ENCODE measurements at places on chromosomes 2 and 18.

- DNase-seq = peak; percentile 32
Observed at GRCh38 chr2:109171444-109172334, 42.7 kb downstream of the SH3RF3 start.

DNA sequence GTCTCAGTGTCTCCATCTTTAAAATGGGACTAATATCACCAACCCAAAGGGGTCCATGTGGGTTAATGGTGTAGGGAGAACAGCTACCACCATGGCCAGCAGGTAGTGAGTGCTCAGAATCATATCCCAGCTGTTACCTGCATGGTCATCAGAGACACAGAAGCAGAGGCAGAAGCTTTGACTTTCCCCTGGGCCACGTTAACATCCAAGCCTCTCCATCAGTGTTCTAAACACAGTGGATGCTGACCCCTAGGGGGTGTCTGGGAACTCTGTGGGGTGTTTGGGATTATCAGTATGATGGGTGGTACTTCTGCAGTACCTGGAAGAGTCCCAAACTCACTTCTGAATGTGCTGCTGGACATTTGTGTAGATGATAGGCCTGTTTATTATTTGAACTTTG lies 93.6 kb downstream of the GYPC start:
- DNase-seq = no peak

DNA sequence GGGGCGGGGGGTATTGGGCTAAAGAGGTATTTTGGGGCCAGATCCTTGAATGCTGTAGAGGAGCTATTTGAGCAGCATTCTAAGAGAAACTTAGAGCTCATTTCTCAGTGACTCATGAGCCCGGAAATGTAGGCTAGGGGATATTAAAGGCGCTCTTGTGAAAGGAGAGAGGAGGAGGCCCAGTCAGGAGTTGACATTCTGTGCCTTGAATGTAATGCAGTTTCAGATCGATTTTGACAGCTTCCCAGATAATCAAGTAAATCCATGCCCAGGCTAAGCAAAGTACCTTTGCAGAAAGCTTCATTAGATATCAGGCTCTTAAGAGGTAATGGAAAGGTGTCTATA lies 1.5 kb downstream of the CAB39 start:
- DNase-seq = peak; percentile 80

DNA sequence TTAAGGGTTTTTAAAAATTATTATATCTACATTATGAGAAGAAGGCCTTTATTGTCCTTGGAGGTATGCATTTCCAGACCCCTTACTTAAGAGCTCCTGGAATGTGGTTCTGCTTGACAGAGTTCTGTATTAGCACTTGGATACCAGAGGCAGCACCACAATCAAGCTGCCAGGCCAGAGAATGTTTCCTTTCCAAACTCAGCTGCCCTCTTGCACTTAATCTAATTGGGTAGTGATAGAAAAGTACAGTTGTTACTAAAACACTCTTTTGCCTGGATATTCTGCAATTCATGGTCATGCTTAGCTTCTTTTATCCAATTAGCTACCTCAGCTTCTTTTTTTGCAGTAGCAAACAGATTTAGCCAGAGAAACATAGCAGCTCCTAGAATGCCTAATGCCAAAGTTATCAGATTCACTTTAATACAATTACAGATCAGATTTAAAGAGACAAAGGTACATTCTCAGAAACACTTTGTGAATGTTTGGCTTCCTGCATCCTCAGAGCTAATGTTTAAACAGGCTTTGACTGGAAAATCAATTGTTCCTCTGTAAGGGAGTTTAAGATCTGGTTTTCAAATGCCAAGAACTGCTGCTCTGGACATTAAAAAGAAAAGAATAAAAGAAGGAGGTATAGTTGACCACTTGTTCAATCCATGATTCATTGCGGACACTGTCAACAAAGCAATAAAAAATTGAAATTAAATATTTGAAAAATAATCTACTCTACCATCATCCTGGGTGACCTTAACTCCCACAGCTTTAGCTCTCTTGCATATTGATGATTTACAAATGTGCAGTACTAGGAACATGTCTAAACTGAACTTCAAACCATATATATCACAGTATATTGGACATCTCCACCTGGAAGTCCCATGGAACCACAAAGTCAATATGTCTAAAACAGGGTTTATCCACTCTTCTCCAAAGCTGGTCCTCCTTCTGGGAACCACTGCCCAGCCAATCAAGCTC lies 12.8 kb downstream of the NOSTRIN start:
- DNase-seq = no peak

- no peak for DNase-seq
Observed at GRCh38 chr2:188975497-188976102, 1.4 kb downstream of the COL3A1 start.

- no peak for DNase-seq
Observed at GRCh38 chr2:3662239-3662638, 4.2 kb downstream of the ALLC start.

DNA sequence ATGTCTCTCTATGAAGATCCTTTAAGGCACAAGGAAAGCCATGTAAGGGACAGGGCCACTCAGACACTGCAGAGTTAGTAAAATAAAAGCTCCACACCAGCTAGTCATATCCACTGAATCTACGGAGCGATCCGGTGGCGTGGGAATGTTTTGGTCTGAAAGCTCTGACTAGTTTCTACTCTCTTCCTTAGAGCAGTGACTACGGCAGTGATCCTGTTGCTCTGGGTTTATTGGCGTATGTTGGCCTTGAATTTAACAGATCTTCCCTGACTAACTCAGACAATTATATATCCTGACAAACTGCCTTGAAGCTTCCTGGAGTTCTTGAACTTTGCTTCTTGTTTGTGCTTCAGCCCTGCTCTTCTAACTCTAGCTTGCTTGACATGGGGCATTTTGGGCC lies 115.3 kb upstream of the FZD5 start:
- no peak for DNase-seq

DNA sequence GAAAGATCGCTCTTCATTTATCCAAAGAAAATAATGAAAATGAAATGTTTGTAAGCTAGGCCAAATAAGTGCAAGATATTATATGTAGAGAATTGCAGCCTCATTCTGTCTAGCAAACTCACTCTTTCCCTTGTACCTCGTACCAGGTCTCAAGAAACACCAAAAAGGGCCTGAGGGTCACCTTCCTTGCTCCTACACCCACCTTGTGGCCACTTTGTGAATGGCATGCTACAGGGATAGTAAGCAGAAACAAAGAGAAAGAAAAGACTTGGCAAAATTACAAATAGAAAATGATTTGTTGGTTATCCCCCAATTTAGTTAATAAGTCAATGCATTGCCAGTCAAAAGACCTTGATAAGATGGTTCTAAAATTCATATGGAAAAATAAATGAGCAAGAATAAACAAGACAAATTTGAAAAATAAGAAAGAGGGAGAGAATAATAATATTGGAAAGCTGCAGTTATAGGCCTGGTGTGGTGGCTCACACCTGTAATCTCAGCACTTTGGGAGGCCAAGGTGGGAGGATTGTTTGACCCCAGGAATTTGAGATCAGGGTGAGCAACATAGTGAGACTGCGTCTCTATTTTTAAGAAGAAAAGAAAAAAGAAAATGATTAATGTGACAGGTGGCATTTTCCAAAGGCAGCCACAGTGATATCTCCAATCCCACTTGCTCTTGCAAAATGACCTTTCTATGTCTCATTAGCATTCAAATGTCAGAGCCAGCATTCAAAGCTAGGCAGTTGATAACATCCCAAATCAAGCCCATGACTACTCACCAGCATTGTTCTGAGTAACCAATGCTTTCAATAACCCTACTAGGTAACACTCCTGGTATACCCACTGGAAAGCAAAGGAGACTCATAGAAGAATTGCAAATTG lies 38.8 kb upstream of the BMP10 start:
- peak; percentile 55 for DNase-seq

- no peak for DNase-seq
Observed at GRCh38 chr18:62938006-62938405, 222.7 kb downstream of the PHLPP1 start.

GRCh38 chr2:207107551-207107950 lies 58.2 kb downstream of the KLF7 start:
- no peak for DNase-seq

- DNase-seq = no peak
Observed at GRCh38 chr2:24845691-24846090, 52.5 kb downstream of the CENPO start.
